Activated CD8-positive, alpha-beta memory T cell treated with anti-CD3 and anti-CD28 coated beads for 24 hours (primary cell): ENCODE measurements at places on chromosomes 3 and 15.

- no peak for DNase-seq
Measured at GRCh38 chr3:126931806-126932187, 51.1 kb upstream of the PLXNA1 start.

DNA sequence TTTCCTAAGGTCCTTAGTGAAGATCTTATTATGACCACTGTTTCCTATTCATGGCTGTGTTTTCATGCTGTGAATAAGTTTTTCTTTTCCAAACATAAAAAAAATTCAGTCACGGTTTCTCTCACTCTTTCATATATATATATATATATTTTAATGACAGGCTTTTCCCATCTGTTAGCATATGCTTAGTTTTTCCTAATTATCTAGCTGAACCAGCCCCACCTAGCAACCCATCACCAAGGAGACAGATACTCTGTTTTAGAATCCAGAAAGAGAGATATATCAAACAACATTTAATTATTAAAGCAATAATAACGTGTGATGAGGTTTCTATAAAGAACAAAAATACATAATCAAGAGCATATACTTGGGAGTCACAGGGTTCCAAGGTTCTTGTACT, 58.3 kb downstream of the TMCC1 start:
- no peak for DNase-seq

DNA sequence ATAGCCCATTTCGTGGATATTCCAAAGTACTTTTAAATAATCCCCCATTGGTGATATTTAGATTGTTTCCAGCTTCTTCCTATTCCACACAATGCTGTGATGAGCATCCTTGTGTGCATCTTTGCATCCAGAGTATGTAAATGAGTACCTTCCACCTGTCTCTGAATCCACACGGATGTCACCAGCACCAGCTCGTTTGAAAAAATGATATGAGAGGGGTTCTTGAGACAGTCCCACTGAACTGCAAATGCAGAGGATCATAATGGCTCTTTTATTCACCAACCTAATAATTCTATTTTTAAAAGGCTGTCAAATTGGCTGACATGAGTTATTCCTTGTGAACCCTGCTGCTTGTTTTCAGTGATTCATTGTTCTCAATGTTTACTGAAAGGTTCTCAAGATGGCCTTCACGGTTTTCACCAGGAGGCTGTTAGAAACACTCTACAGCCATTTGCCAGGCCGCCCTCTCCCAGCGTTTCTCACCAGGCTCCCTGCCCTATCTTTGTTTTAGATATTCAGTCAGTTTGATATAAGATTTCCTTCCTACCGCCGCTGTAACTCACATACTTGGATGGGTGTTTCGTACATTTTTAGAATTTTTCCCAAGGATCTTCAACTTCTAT, 96.7 kb upstream of the PTPRG start:
- no peak for DNase-seq

DNA sequence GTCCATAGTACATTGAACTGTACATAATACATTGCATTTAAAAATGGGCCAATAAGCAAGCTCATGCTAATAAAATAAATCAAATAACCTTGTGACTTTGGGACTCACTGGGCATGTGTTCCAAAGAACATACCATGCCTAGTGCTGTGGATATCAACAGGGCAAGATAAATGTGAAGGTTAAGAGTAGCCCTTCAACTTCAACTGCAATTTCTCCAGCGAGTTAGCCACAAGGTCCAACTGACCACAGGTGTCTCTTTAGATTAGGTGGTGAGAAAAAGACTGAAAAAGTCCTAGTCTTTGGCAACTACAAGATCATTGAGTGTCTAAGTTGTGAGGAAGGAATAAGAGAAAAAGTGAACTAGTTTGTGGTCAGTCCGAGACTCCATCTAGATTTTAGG, 78.3 kb upstream of the ATP11B start:
- no peak for DNase-seq

GRCh38 chr3:185325946-185326791, 36.8 kb upstream of the MAP3K13 start:
- DNase-seq = no peak

DNA sequence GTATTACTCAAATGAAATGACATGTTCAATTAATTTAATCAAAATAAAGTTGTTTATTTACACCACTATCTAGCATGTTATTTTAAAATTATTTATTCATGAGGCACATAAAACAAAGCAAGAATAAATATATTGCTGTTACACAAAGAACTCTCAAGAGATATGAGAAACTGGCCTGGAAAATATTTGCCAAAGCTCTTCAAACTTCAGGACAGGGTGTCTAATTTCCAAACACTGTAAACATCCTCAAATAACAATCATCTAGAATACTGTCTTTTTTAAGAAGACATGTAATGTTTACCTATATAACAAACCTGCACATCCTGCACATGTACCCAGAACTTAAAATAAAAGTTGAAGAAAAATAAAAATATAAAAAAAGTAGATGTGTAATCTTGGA, 876.6 kb downstream of the TUSC7 start:
- no peak for DNase-seq

GRCh38 chr3:60308808-60309207, 942.4 kb downstream of the FHIT start:
- no peak for DNase-seq

GRCh38 chr15:30984542-30984941, 6.9 kb downstream of the MTMR10 start:
- DNase-seq = no peak

DNA sequence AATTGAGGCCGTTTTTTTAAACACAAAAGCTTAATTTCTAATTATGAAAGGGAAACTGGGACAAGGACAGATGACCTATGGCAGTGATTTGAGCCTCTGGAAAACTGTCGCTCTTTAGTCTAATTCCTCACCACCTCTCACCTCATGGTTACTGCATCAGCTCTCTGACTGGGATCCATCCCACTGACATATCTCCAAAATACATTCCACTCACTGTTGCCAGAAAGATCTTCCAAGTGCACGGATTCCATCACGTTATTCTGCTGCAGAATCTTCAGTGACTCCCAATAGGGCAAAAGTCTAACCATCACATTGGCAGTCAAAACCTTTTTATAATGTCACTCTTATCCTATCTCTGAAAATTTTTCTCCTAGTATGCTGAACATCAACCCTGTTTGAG, 132.3 kb upstream of the MB21D2 start:
- no peak for DNase-seq

DNA sequence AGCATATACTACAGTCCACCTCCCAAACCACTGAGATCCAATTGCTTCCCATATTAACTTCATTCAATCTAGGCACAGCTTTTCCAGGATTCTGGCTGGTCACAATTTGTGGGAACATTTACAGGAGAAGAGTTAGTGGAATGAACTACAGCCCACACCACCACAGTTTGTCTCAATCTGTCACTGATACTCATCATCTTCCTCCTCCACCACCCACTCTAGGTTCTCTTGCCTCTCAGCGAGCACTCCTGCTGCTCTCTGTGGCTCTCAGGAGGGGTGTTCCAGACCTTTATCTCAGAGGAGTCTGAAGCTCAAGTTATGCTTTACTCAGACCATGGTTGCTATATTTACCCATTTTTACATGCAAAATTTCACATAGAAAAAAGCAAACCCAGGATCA, 25.9 kb upstream of the PLA2G4D start:
- peak; percentile 19 for DNase-seq

- DNase-seq = no peak
Measured at GRCh38 chr3:33401781-33402180, 38.4 kb downstream of the UBP1 start.

DNA sequence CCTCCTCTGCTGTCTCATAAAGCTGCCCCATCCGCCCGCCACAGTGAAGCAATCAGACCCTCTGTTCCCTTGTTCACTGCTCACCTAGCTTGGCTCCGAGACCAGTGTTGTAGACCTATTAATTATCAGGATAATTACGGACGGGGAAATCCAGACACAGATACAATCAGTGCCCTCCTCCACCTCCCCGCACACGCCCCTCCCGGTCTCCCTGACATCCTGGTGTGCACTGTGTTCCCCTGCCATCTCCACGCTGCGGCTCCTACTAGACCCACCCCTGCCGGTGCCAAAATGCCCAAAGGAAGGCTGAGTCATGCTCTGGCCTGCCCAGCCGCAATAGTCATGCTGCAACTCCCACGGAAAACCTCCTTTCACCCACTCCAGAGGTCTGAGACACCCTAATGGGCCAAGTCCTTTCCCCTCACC, 277.3 kb upstream of the TLE3 start:
- peak; percentile 42 for DNase-seq

DNA sequence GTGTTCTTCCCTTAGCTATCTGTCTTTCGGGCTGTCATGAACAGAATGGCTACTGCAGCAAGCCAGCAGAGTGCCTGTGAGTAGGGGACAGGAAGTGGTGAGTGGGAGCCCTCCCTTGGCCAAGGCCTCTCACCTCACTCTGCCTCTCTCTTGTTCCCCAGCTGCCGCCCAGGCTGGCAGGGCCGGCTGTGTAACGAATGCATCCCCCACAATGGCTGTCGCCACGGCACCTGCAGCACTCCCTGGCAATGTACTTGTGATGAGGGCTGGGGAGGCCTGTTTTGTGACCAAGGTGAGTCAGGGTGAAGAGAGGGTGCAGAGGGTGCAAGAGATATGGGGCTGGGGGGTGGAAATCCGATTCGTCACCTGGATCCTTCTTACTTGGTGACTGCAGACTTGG, 3.0 kb downstream of the DLL4 start:
- no peak for DNase-seq

DNA sequence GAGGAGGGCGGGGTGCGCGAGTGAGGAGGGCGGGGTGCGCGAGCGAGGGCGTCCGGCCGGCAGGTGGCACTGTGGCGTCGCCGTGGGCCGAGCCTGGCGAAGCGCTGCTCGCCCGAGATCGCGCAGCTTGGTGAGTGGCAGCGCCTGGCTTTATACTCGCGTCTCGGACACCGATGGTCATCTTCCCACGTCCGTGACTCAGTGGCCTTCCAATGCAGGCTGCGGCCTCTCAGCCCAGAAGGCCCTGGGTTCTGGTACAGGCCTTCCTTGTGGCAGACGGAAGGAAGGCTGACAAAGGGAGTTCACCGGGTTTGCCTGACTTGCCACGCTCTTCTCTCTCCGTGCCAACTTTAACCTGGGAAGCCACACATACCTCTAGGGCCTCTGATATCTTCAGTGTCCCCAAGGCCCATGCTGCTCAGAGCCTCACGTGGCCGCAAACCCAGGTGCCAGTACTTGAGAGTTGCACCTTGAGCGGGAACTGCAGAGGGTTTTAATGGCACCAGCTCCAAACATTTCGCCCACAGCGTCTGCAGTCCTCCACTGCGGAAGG, 195.3 kb upstream of the LYSMD4 start:
- DNase-seq = peak; percentile 94

- DNase-seq = no peak
Measured at GRCh38 chr15:61700803-61701202, 359.4 kb downstream of the VPS13C start.

GRCh38 chr15:68484696-68485400, 52.9 kb upstream of the ITGA11 start:
- DNase-seq = no peak

- no peak for DNase-seq
Measured at GRCh38 chr15:84855136-84855535, 29.3 kb upstream of the SLC28A1 start.

DNA sequence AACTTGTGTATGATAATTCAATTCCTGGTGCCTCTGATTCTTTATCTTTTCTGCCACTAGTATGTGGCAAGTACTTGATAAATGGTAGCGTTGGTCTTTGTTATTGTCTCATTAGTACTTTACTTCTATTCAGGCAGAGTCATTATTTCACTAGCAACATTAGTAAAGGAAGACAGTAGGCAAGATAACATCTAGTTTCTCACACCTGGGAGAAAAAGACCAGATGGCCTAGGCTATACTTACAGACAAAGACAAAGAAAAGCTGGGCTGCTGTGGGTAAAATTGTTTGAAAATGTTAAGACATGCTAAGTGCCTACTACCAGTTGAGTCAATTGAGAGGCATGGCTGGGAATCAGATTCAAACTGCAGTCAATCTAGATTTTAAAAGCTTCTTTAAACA, 198.7 kb upstream of the CMC1 start:
- DNase-seq = no peak

DNA sequence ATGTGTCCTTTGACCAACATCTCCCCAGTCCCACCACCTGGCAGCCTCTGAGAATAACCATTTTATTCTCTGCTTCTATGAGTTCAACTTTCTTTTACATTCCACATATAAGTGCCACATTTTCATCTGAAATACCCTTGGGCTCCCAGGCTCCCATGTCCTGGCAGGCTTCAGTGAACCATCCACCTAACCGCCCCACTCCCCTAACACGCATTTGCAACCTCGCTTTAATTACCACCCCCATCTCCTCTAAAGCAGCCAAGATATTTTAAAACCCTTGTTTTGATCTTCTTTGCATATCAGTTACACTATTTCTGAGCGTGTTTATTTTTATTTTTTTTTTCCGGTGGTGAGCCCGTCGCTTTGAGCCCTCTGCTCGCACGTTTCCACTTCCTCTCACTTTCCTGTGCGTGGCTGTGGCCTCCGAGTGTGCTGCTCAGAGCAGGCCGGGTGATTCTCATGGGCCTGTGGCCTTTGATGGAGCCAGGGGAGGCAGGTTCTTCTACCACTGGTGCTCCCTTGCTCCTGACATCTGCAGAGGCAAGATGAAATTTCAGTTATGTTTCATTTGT, 195.4 kb upstream of the LPP start:
- peak; percentile 75 for DNase-seq

DNA sequence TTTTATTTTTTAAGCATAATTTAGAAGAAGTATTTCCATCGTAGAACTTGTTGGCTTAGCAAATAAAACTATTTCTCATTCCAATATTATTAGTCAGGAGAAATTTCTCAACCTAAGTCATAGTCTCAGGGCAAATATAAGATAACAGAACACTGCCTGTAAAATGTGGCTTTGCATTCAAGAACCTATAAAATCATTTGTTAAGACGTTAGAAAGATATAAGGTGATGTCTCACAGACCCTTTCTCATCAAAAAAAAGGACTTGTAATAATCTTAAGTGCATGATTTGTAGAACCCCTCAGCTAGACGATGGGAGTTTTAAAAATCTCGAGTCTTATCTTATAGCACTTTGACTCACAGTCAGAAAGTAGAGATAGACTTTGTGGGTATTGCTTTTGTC, 314.7 kb upstream of the CFAP20DC start:
- DNase-seq = no peak

DNA sequence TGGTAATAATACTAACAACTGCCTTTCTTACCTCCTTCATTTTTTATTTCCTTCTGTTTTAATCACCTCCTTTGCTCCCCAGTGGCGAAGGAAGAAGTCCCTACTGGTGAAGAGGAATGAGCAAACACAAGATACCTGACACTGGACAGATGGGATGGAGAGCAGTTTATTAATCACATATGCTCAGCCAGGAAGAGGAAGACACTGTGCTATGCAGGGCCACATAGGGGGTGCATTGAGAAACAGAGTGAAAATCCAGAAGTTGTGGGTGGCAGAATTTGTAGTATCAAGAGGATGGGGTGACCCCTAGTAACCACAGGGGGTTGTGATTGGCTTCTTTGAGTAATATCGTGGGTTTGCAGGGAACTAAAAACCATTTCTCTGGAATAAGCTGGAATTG, 1041.9 kb downstream of the OTOL1 start:
- no peak for DNase-seq

DNA sequence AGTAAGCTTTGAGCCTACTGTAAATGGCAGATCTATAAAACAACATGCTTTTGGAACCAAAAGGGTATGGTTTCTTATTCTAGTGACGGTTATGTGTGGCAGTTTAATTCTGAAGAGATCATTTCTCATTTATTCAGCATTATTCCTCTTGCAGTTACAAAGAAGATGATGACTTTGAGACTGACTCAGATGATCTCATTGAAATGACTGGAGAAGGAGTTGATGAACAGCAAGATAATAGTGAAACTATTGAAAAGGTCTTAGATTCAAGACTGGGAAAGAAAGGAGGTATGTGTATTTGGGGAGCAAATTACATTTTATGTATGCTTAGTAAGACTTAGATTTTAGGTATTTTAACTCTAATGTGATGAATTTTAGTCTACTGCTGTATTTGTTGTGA, 41.5 kb downstream of the CHD2 start:
- DNase-seq = no peak
